ENCODE measurements at places on chromosomes 16 and 17.

DNA sequence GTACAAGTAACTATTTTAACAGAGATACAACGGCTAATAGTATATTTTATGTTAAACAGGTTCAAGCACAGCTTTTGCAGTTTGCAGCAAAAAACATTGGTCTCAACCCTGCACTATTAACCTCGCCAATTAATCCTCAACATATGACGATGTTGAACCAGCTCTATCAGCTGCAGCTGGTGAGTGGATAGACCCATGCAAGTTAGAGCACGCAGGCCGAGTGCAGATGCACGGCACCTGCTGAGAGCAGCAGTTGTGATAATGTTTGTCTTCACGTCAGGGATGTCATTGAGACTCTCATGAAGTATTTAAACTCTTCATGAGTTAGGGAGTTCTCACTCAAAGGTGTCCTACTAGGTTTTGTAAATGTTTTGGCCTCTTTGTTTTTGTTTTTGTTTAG is 45.6 kb downstream of the TMC6 start:
- no peak for DNase-seq

GRCh38 chr16:11025120-11025531 is 80.8 kb downstream of the CLEC16A start:
- no peak for DNase-seq

DNA sequence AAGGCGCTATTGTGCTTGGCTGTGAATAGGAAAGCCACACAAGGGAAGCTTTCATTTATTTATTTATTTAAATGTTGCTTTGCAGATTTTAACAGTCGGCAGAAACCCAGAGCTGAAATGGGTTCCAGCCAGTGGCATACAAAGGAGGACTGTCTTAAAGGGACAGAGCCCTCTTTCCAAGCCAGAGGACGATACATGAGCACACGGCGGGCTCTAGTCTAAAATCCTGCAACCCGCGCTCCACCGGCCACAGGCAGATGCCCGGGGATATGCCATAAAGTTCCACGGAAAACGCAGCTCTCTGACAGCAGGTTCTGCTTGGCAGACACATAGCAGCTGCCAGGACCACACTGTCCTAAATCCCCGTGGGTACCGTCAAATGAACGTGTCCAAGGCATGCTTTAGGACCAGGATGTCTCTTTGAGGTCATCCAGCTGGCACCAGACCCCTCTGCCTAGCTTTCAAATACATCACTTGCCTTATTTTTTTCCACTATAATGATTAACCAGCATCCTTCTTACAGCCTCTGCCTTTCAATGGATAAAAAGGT is 64.6 kb downstream of the CYTH1 start:
- DNase-seq = no peak

- DNase-seq = peak; percentile 12
Measured at GRCh38 chr16:74268372-74268782, 28.2 kb upstream of the PSMD7 start.

DNA sequence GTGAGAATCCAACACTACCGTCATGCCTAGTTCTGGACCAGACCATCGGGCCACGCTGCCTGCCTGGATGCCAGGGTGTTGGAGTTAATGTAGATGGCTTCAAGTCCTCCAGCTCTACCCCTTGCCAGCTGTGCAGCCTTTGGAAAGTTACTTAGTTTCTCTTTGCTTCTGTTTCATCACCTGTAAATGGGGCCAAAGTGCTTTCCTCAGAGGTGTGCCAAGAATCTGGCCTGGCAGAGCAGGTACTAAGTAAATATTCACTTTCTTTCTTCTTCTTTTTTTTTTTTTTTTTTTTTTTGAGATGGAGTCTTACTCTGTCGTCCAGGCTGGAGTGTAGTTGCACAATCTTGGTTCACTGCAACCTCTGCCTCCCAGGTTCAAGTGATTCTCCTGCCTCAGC is 159.5 kb upstream of the RPL38 start:
- no peak for DNase-seq

GRCh38 chr17:14446825-14447224 is 145.9 kb downstream of the HS3ST3B1 start:
- no peak for DNase-seq

DNA sequence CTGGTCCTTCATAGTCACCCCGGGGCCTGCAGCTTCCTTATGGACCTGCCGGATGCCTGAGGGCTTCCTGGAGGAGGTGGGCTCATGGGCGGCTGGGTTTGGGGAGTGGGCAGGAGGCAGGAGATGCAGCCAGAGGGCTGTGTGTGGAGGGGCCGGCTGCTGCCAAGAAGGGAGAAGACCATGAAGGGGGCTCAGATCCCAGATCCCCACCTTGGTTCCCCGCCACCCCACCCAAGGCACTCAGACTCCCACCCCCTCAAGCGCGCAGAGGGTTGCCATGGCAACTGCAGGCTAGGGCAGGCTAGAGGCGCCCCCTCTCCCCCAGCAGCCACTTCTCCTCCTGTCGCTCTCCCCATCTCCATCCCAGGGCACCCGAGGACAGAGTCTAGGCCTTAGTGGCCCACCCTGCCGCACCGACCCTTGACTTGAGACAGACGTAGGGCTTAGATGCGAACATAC is 104.5 kb downstream of the CRLF3 start:
- peak; percentile 58 for DNase-seq

DNA sequence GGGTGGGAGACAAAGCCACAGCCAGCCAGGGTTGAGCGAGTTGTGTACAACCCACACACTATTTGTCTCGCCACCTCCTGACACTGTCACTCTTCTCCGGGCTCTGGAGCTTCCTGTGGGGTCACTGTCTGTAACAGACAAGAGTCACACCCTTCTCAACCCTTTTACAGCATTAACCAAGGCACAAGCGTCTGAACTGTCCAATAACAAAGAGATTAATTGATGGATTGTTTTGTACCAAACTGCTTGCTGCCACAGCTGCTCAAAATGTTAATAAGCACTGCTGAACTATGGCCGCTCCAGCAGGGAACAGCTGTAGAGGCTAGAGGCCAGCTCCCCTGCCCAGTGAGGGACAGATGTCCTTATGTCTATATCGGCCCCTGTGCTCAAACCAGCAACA is 25.2 kb upstream of the HYDIN start:
- DNase-seq = no peak

- DNase-seq = no peak
Measured at GRCh38 chr17:62995377-62995885, 29.4 kb downstream of the TANC2 start.

GRCh38 chr17:38579934-38580333 is 25.8 kb downstream of the SRCIN1 start:
- DNase-seq = no peak

DNA sequence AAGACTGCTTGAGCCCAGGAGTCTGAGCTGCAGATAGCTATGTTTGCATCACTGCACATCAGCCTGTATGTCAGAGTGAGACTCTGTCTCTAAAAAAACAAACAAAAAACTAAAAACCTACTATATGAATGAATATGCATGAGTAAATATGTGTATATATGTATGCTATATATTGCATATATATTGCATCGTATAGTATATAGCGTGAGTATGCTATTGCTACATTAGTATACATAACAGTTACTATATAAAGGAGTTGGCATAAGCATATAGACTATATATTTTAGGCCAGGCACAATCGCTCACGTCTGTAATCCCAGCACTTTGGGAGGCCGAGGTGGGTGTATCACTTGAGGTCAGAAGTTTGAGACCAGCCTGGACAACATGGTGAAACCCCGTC is 16.1 kb downstream of the DDX42 start:
- no peak for DNase-seq

All from vagina (tissue), 2 donors.